ENCODE measurements at places on chromosomes 2 and 18.

DNA sequence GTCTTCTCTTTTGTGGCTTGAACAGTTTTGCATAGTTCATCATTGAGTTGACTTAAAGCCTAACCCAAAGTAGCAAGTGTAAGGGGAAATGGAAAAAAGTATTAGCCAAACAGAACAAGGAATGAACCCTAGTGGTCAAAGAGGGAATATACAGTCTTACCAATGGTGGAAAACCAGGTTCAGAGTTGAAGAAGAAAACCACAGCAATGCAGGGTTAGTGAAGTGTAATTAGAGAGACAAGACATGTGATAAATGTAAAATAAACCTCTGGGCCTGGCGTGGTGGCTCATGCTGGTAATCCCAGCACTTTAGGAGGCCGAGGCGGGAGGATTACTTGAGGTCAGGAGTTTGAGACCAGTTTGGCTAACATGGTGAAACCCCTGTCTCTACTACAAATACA, 2.4 kb downstream of the TTN start:
- H3K36me3 ChIP-seq, result no peaks in the 10 kb centered on the region
- H3K27me3 ChIP-seq, result no peaks in the 10 kb centered on the region
- no peak overlapping the region for H3K27ac ChIP-seq

DNA sequence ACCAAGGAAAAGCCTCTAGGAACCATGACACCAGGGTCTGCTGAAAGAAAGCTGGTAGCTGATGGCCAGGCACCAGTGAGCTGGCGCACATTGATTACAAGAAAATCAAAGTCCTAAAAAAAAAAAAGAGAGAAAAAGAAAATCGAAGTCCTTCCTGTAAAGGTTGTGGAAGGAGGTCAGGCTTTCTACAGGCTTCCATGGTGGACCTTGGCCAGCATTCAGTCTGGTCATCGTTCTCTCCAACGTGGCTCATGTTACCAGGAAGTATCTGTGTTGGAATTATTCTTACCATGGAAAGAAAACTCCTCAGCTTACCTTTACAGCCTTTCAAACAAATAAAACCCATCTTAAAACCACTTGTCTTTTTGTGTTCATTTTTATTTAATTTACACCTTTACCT, 65.6 kb downstream of the CYB5A start:
- H3K4me3 ChIP-seq, result no peak overlapping the region
- H3K36me3 ChIP-seq, result no peaks in the 10 kb centered on the region
- peaks cover 3% of the 10 kb centered on the region for H3K27me3 ChIP-seq
- H3K27ac ChIP-seq, result no peak overlapping the region
- H3K4me1 ChIP-seq, result no peaks in the 10 kb centered on the region

GRCh38 chr2:231667496-231667895, 40.8 kb upstream of the PTMA start:
- no peaks in the 10 kb centered on the region for H3K27me3 ChIP-seq
- H3K27ac ChIP-seq, result no peak overlapping the region
- H3K4me1 ChIP-seq, result peaks cover 19% of the 10 kb centered on the region
- no peaks in the 10 kb centered on the region for H3K36me3 ChIP-seq

DNA sequence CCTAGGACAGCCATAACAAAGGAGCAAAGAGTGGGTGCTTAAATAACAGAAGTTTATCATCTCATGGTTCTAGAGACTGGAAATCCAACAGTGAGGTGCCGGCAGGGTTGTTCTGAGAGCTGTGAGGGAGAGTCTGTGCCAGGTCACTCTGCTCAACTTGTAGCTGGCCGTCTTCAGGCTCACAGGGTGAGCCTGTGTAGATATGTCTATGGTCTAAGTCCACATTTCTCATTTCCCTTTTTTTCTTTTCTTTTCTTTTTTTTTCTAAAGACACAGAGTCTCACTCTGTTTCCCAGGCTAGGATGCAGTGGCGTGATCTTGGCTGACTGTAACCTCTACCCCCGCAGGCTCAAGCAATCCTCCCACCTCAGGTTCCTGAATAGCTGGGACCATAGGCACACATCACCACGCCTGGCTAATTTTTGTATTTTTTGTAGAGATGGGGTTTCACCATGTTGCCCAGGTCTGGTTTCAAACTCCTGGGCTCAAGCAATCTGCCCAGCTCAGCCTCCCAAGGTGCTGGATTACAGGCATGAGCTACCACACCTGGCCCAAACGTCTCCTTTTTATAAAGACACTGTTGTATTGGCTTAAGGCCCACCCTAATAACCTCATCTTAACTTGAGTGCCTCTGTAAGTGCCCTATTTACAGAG, 142.2 kb downstream of the SP3 start:
- no peaks in the 10 kb centered on the region for H3K36me3 ChIP-seq
- H3K27me3 ChIP-seq, result peaks cover 11% of the 10 kb centered on the region
- H3K4me1 ChIP-seq, result no peaks in the 10 kb centered on the region

- H3K27ac ChIP-seq, result no peak overlapping the region
- no peak overlapping the region for H3K4me3 ChIP-seq
- H3K36me3 ChIP-seq, result no peaks in the 10 kb centered on the region
- no peak for DNase-seq
- H3K27me3 ChIP-seq, result no peaks in the 10 kb centered on the region
These were observed 37.9 kb upstream of the NARS1 start for GRCh38 chr18:57659460-57660102.

- H3K4me1 ChIP-seq, result peaks cover 24% of the 10 kb centered on the region
- DNase-seq, result no peak
- H3K4me3 ChIP-seq, result no peak overlapping the region
- H3K36me3 ChIP-seq, result peaks cover 16% of the 10 kb centered on the region
- no peaks in the 10 kb centered on the region for H3K27me3 ChIP-seq
- no peak overlapping the region for H3K27ac ChIP-seq
These were observed 61.2 kb downstream of the ARHGAP15 start for GRCh38 chr2:143190431-143190830.

GRCh38 chr18:55588870-55589595, 1.0 kb upstream of the TCF4 start:
- peaks cover 34% of the 10 kb centered on the region for H3K27me3 ChIP-seq
- H3K4me1 ChIP-seq, result peaks cover 35% of the 10 kb centered on the region
- H3K27ac ChIP-seq, result peak overlapping the region; percentile 76
- no peak for DNase-seq
- no peaks in the 10 kb centered on the region for H3K36me3 ChIP-seq
- peak overlapping the region; percentile 83 for H3K4me3 ChIP-seq

DNA sequence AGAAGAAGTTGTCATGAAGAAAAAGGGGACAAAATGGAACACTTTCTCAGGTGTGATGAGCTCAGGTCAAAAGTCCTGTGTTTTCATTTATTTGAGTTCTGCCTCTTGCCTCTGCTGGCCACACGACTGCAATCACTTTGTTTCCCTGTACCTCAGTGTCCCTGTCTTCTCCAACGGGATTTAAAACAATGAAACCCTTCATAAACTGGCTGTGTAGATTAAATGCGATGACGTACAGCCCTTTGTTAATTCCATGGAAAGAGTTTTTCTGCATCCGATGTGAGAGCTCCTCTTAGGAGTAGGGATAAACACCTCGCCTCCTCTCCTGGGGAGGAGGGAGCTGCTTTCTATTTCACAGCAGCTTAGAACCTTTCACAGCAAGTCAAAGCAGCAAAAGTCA, 51.5 kb upstream of the CNGA3 start:
- no peak for DNase-seq

DNA sequence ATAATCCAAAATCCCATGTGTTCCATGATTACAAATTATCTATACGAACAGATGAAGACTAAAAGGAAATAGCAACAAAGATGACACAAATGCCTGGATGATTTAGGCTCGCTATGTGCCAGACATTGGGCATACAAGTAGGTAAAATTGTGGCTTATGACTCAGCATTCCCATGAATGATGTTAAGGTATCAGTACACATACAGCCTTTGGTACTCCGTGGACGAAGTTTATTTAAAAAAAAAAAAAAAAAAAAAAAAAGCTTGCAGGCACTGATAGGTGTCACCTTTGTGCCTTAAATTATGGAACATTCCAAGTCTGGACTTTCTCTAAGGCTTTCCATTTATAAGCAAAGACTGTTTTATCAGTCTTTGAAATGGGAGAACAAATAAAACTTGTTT, 2.7 kb downstream of the CHAC2 start:
- peaks cover 44% of the 10 kb centered on the region for H3K4me1 ChIP-seq
- H3K27me3 ChIP-seq, result no peaks in the 10 kb centered on the region
- H3K4me3 ChIP-seq, result peak overlapping the region; percentile 34
- no peak overlapping the region for H3K27ac ChIP-seq

- H3K4me3 ChIP-seq, result no peak overlapping the region
- no peak overlapping the region for H3K27ac ChIP-seq
- H3K4me1 ChIP-seq, result no peaks in the 10 kb centered on the region
- H3K27me3 ChIP-seq, result no peaks in the 10 kb centered on the region
- DNase-seq, result no peak
These were observed 700.4 kb upstream of the SLC8A1 start for GRCh38 chr2:41152318-41152717.

- no peak overlapping the region for H3K4me3 ChIP-seq
- no peaks in the 10 kb centered on the region for H3K36me3 ChIP-seq
- no peaks in the 10 kb centered on the region for H3K4me1 ChIP-seq
- no peak overlapping the region for H3K27ac ChIP-seq
These were observed 100.3 kb upstream of the NCK2 start for GRCh38 chr2:105644174-105644980.

GRCh38 chr2:15732341-15733077, 140.8 kb downstream of the DDX1 start:
- H3K4me1 ChIP-seq, result no peaks in the 10 kb centered on the region
- DNase-seq, result no peak
- peaks cover 5% of the 10 kb centered on the region for H3K27me3 ChIP-seq
- H3K4me3 ChIP-seq, result no peak overlapping the region

DNA sequence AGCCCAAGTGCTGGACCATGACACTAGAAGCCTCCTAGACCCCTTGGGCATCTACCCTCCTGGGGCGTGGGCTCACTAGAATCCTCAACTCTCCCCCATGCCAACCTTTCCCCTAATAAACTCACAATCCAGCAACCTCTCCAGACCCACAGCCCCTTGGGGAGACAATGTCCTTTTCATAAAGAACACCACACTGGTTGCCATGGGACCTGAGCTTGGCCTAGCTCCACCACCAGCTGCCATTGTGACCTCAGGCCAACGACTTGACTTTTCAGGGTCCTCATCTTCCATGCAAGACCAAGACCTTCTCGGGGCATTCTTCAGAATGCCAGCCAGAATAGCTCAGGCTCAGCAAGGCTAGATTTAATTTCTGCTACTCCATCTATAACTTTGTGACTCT, 128.1 kb upstream of the NPAS2 start:
- no peak overlapping the region for H3K4me3 ChIP-seq
- no peak for DNase-seq
- no peaks in the 10 kb centered on the region for H3K36me3 ChIP-seq
- H3K4me1 ChIP-seq, result no peaks in the 10 kb centered on the region

Measured in activated T-helper 1 cell treated with anti-CD3 and anti-CD28 coated beads, Interleukin-12 subunit alpha, Interleukin-12 subunit beta, Interleukin-2, Interleukin-4 antibody, amounts not matched to agents 30 ng/mL and 10 ng/mL and 1 ng/mL, durations not matched to agents 14 hours and 24 hours and 36 hours (primary cell).